A549 (cell line): ENCODE measurements at places on chromosomes 3 and 15. TPM values are rescaled to one million over a fixed set of nuclear protein-coding genes. Genes with fewer than 3 reads are reported as not detected.
A peak's percentile ranks its signal among the peaks of the same experiment; 100 is the strongest.

Gene PLA2G4B
- polyA plus RNA-seq = 2.2 to 2.7 TPM (median 2.2 TPM) in 3 replicates

GRCh38 chr15:33197636-33198035, 3.1 kb upstream of the FMN1 start:
- no peak for DNase-seq

GRCh38 chr15:98304371-98304770, 343.9 kb downstream of the ARRDC4 start:
- DNase-seq = no peak

Gene IMPG2
- polyA plus RNA-seq = 0.03 TPM in 3 replicates

DNA sequence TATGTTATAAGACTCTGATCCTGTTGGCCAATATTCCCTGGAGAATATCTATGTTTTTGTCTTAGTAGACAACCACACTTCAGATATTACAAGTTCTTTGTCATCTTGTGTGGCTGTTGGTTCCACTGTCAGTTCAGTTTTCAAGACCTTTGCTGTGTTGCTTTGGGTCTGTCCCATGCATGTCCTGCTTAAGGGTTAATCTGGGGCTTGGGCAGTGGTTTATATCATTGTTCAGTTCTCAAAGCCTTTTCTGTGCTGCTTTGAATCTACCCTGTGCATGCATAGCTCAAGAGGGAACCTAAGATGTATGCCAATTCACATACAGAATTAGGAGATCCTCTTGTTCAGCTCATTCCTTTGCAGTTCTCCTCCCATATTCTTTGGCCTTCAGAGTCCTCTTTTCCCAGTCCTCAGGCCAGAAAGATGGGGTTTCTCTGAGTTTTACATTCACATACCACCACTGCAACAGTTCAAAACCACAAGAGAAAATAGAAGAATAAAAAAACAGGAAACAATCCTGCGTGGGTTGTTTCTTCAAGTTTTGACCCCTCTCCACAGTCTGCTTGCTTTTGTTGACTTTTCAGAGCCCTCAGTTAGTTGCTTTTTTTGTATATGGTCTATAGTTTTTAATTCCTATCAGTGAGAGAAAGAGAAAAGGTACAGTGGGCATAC, 21.6 kb downstream of the BUB1B start:
- DNase-seq = no peak

DNA sequence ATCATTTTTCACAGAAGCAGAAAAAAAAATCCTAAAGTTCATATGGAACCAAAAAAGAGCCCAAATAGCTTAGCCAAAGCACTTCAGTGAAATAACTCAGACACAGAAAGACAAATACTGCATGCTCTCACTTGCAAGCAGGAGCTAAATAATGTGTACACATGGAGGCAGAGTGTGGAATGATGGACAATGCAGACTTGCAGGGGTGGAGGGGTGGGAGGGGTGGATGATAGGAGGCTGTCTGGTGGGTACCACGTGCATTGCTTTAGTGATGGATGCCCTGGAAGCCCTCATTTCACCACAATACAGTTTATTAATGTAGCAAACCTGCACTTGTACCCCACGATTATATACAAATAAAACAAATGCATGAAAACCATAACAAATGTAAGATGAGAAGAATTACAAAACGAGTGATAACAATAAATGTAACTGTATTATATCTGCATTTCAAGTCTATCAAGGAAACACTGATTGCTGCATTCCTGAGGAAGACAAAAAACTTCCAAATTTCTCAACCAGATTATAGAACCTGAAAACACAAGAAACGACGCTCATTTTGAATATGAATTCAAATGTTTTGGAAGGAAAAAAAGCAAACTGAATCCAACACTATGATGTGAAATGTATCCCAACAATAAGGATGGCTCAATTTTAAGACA, 96.5 kb downstream of the DLG1 start:
- no peak for DNase-seq

DNA sequence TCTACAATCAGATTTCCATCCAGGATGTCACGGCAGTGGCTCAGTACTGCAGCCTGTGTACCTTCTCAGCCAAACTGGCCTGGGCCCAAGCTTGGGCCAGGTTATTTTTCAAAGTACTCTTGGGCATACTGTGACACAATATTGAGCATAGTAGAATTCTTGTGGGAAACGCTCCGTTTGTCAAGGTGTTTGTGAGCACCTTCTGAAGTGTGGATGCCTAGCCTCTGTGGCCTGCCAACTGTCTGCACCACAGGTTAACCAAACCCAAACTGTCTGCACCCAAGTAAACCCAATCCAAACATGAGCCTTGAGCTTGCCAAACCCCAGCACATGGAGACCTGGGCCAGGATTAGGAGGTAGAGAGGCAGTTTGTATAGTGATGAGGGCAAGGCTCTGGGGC, 25.4 kb downstream of the CTDSPL start:
- DNase-seq = no peak

GRCh38 chr3:106829206-106829605, 548.0 kb upstream of the CCDC54 start:
- no peak for DNase-seq

- DNase-seq = no peak
Measured at GRCh38 chr3:31959951-31960792, 20.9 kb downstream of the OSBPL10 start.

GRCh38 chr3:4826237-4827100, 152.8 kb upstream of the BHLHE40 start:
- peak; percentile 21 for DNase-seq

Gene ABI3BP
- 1.3 to 1.8 TPM (median 1.6 TPM) in 3 replicates for polyA plus RNA-seq
